K562 (cell line): ENCODE measurements at places on chromosomes 6 and 20. TPM values are rescaled to one million over a fixed set of nuclear protein-coding genes. Genes with fewer than 3 reads are reported as not detected.

DNA sequence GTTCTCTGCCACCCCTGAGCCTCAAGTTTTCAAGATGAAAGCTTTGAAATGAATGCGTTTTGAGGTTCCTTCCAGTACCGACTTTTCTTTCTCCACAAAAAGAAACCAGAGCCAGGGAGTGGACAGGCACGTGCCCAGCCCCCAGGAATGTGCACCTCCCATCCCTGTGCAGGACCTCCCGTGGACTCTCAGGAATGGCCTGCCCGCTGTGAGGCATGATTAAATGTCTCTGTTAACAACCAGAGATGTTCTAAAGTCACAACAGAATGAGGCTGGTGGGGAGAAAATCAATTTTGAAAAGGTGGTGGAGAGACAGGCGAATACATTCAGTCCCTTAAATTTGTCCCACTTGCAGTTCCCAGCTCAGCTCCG lies 1.5 kb downstream of the TGM3 start:
- no peak for DNase-seq

DNA sequence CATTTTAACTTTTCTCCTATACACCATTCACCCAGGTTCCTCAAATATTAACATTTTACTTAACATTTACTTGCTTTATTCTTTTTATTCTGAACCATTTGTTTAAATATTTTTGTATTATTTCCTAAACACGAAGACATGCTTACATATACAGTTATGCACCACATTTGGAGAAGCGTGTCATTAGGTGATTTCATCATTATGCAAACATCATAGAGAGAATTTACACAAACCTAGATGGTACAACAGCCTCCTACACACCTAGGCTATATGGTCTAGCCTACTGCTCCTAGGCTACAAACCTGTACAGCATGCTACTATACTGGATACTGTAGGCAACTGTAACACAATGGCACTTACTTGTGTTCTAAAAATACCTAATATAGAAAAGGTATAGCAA lies 6.6 kb downstream of the TDP2 start:
- no peak for DNase-seq

DNA sequence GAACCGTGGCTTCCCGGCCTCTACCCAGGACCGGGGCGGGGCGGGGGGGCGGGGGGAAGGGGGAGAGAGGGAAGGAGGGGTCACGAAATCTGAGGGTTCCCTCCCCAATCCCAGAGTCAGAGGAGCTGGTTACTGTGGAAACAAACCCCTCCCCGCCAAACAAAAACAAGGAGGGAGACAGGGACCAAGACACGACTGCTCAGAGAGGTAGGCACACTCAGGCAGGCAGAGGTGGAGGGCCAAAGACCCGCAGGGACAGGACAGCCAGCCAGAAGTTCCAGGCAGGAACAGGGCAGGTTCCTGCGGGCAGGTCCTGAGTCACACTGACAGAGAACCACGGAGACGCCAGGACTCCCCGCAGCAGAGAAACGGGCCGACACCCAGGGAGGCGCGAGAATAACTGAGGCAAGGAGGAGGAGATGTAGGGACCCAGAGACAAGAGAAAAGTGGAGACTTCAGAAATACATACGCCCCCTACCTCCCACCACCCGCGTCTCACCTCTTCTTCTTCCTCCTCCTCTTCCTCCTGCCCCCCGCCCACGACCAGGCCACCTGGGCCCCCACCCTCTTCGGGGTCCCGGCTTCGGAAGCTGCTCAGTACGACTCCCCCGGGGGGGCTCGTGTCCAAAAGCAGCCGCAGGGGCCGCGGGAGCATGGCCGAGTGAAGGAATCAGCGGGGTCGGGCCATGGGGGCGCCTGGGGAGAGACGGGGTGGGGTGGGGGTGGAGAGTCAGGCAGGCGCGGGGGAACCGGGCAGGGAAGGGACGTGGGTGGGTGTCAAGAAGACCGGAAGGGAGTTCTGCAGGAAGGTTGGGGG lies 578 bp downstream of the RGL2 start:
- peak; percentile 86 for DNase-seq

DNA sequence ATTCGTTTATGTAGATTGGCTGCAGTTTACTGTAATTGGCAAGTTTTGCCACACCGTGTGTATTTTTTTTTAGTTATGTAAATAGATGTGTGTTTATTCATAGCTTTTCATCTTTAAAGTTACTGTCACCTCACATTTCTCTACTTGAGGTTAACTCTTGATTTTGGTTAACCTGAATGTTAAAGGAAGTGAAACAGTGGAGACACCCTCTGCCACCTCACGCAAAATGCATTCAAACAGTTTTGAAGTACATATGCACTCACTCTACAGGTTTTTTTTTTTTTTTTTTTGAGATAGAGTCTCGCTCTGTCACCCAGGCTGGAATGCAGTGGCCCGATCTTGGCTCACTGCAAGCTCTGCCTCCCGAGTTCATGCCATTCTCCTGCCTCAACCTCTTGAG lies 17.7 kb downstream of the OR2A4 start:
- DNase-seq = no peak

- no peak for DNase-seq
Observed at GRCh38 chr6:159131709-159132108, 37.5 kb upstream of the FNDC1 start.

DNA sequence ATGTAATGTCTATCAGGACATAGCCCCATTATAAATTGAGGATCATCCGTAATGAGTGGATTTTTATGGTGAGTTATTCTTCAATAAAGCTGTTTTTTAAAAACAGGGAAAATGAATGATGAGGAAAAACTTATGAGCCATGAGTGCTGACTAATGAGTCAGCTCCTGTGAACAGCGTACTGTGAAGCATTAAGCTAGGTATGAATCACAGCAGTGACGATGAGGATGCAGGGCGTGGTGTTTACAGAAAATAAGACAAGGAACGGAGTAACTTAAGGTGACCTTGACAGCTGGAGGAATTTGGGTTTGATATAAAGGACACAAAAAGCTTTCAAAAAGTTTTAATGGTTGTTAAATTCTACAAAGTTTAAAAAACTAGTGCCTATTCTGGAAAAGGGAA lies 96.3 kb downstream of the FOXF2 start:
- no peak for DNase-seq

GRCh38 chr6:153058291-153058690 lies 55.8 kb upstream of the MTRF1L start:
- no peak for DNase-seq

DNA sequence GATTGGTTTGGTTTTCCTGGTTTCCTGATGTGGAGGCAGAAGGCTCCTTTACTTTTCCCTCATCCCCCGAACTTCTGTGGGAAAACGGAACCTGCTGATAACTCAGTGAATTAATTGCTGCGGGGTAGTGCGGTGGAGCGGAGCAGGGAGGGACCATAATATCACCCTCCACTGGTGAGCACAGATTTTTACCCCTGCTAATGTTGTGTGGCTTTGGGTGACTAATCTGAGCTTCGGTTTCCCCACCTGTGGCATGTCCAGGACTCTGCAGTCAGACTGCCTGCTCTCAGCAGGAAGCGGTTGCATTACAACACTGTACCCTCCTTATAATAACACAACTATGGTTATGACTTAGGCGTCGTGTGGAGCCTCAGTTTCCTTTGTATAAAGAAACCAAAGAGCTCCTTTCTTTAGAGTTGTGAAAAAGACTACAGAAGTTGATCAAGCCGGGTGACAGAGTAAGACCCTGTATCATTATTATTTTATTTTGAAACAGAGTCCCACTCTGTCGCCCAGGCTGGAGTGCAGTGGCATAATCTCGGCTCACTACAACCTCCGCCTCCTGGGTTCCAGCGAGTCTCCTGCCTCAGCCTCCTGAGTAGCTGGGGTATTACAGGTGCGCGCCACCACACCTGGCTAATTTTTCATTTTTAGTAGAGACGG lies 2.2 kb upstream of the ID1 start:
- DNase-seq = no peak

DNA sequence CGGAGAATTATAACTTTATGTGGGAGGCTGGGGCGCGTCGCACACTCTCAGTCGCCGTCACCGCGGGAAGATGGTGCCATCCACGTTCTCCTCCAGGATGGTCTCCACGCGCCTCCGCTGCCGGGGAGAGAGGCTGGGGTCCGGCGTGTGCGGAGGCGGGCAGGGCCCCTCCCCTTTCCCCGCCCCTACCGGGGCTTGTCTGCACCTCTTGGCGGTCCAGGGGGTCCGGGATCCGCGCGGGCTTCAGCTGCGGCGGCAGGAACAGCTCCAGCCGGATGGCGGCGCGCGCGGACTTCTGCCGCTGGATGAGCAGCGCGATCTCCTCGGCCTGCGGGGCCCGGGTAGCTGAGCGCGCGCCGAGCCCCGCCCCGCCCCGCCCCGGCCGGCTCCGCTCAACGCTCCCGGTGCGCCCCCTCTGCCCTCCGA lies 807 bp downstream of the LKAAEAR1 start:
- DNase-seq = peak; percentile 84

DNA sequence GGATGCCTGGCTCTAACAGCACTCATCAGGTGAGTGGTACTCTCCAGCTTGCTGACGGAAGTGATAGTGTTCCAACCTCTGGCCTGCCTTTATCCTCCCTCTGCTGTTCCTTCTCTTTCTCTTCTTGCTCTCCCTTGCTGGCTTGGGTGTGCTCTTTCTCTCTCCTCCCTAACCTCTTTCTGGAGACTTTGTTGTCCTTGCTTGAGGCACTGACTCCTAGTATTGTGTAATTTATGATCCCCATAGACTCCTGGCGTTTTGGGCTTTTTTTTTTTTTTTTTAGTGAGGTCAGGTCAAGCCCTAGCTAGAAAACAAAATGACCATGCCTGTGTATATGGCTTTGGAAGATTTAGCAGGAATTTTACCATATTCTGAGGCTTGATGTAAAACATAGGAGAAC lies 84.7 kb upstream of the MRAP2 start:
- DNase-seq = peak; percentile 17

- DNase-seq = no peak
Observed at GRCh38 chr6:155396605-155397004, 59.0 kb downstream of the NOX3 start.

GRCh38 chr20:51380401-51381385 lies 161.8 kb downstream of the NFATC2 start:
- peak; percentile 43 for DNase-seq

- no peak for DNase-seq
Observed at GRCh38 chr6:29964518-29964886, 22.2 kb downstream of the HLA-A start.

- DNase-seq = no peak
Observed at GRCh38 chr6:40989204-40990169, 49.5 kb downstream of the UNC5CL start.

- no peak for DNase-seq
Observed at GRCh38 chr20:29743101-29743931, 1514.1 kb upstream of the DEFB115 start.

WFDC5 gene
- not detected in 2 replicates for total RNA-seq

EGFL8 gene
- total RNA-seq = 21.7 and 26.0 TPM in 2 replicates

ESR1 gene
- 0.27 and 0.31 TPM in 2 replicates for total RNA-seq

INSM1 gene
- not detected in 2 replicates for total RNA-seq

CAPN11 gene
- 0.07 and 0.18 TPM in 2 replicates for total RNA-seq

UBD gene
- not detected in 2 replicates for total RNA-seq

HSPA1A gene
- total RNA-seq = 265 and 360 TPM in 2 replicates

TREML1 gene
- total RNA-seq = not detected in 2 replicates

NRSN1 gene
- total RNA-seq = not detected in 2 replicates

DNAJC5 gene
- 42.3 and 42.8 TPM in 2 replicates for total RNA-seq

TREM1 gene
- not detected in 2 replicates for total RNA-seq
